ENCODE measurements at places on chromosomes 12 and 14. TPM values are rescaled to one million over a fixed set of nuclear protein-coding genes. Genes with fewer than 3 reads are reported as not detected.

The SMCO2 gene
- 0.36 TPM for total RNA-seq

The OAS1 gene
- 4.1 TPM for total RNA-seq

The LETMD1 gene
- 27.3 TPM for total RNA-seq

The KCNH3 gene
- 0.67 TPM for total RNA-seq

The WNT5B gene
- 1.9 TPM for total RNA-seq

The ACVRL1 gene
- total RNA-seq: 59.1 TPM

GRCh38 chr12:19245666-19246065 is 116.1 kb downstream of the PLEKHA5 start:
- no peak for DNase-seq

DNA sequence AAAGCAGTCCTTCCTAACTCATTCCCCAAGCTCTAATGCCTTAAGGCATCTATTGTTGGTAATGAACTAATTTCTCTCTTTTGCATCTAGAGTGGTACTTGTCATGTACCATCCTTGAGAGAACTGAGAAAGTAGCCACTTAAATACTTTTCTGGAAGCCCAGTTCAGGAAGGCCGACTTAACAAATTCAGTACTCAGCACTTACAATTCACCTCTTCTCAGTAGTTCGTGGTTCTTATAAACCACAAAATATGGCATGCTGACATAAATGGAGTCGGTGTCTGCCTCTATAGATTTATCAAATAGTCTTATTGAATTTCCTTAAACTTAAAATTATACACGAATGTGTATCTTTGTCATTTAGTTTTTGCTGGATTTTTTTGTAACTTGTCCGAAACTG is 9.4 kb upstream of the COCH start:
- no peak for DNase-seq

GRCh38 chr12:3602488-3602887 is 111.5 kb downstream of the PRMT8 start:
- no peak for DNase-seq

DNA sequence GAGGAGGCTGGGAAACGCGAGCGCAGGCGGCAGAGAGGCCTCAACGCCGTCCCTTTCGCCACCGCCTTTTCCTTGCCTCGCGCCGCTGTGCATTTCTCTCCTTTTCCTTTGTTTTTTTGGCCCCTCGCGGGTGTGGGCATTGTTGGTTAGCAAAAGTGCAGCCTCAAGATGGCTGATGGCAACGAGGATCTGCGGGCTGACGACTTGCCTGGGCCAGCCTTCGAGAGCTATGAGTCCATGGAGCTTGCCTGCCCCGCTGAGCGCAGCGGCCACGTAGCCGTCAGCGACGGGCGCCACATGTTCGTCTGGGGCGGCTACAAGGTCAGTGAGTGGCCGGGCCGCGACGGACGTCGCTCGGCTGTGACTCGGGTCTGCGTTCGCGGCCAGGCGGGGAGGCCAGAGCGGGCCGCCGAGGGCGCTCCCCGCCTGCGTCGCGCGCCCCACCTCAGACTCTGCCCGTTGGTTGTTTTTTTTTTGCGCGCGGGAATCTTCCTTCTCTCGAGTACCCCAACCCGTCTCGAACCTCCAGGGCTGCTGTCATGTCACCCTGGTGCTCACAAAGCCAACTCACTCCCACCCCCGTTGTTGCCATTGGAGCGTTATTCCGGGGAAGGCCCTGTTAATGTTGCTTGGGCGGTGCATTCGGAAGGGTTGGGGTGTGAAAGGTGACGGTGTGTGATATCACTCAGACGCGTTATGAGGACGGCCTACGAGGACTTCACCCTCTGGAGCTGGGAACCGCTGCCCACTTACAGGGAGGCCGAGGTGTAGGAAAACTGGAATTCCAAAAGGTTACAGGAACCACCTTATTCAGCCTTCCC is 558 bp downstream of the KLHDC2 start:
- DNase-seq: peak; percentile 55

- no peak for DNase-seq
Observed at GRCh38 chr14:50362764-50363713, 33.6 kb downstream of the CDKL1 start.

- DNase-seq: no peak
Observed at GRCh38 chr12:117318591-117318990, 42.8 kb downstream of the NOS1 start.

GRCh38 chr14:70077005-70077404 is 111.7 kb downstream of the SLC8A3 start:
- no peak for DNase-seq

- DNase-seq: peak; percentile 73
Observed at GRCh38 chr12:110253176-110253575, 27.9 kb upstream of the ATP2A2 start.

- DNase-seq: no peak
Observed at GRCh38 chr12:110116623-110117022, 7.5 kb upstream of the IFT81 start.

- DNase-seq: no peak
Observed at GRCh38 chr14:33332497-33332896, 393.8 kb downstream of the NPAS3 start.

DNA sequence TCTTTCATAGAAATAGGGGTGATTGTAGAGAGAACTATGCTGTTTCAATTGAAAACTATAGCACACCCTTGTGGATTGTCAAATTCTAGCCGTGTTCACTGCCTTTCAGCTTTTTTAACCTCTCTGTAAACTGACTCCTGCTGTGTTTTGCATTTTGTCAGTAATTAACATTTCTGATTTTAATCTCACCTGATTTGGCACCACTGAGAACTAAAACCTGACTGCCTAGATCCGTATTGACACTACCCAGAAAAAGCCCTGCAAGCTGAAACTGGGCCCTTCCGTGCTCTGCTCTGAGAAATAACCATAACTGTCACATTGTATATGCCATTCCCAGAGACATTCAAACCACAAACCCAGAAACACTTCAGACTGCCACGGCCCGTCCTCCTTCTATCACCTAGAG is 26.6 kb upstream of the ETV6 start:
- DNase-seq: no peak

DNA sequence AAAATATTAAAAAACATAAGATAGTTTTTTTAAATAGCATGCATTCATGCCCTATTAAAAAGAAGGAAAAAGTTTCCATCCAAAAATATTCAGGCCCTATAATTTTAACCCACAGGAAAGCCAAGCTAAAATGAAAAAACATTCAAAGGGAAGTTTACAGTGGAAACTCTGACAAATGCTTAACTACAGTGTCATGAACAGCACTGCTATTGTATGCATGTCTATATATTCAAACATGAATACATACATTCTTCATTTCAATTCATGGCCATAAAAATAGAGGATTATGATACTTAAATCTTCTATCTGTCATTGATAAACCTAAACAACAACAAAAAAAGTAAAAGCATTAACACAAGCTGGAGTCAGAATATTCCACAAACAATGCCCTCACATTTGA is 67.4 kb downstream of the PPP2R5E start:
- no peak for DNase-seq

DNA sequence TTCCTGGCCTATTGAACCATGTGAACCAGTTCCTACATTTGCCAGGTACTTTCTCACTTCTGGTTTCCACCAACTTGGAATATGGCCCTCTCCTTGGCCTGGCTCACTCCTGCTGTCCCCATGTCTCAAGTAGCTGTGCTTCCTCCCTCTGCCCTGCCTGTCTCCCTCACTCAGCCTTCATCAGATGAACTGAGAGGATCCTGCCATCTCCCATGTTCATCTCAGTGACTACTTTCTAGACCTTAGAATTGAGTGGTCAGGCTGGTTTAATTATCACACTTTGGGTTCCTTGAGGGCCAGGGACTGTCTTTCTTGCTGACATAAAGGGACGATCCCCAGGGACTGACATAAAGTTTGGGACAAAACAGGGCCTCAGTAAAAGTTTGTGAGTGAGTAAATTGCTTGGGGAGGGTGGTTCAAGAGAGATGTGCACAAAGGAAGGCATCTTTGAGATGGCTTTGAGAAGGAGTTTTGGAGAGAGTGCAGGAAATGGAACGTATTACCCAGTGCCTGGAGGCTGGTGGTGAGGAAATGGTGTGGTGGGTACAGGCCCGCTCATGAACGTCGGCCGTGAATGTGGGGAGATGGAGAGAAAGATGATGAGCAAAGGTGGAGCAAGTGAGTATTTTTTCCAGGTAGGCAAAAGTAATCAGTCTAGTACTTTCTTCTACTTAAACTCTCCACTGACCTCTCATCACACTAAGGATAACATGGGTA is 20.8 kb downstream of the DYRK2 start:
- DNase-seq: no peak

- DNase-seq: no peak
Observed at GRCh38 chr12:89504560-89505346, 19.8 kb downstream of the GALNT4 start.

- DNase-seq: peak; percentile 66
Observed at GRCh38 chr12:113048716-113049127, 7.8 kb upstream of the DTX1 start.

DNA sequence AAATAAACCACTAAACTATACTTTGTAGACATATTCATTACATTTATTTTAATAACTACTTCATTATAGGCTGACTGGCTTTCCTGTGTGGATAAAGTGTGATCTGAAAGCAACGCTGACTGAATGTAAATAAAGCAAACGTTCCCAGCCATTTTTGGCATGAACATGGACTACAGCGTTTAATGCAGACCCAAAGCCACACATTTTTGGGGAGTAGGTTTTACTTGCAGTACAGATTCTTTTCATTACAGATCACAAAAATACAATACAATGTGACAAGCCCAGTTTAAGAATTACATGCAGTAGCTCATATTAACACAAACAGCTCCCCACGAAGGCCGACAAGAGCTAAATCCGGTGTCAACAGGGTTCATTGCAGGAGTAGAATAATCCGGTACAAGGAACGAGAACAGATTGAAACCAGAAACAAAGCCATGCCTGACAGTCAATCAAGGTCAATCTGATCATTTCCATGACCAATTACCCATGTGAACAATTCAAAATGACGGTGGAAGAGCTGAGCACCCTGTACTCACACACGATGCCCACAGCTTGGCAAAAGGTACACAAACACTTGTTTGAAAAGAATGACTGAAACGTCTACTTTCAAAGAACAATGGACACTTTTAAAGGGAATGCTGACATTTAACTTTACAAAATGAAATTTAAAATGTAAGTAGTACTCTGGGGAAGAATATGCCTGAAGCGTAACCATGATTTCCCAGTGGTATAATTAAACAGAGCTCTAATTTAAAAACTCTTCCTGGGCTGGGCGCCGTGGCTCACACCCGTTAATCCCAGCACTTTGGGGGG is 5.3 kb downstream of the BAG5 start:
- DNase-seq: no peak

- no peak for DNase-seq
Observed at GRCh38 chr14:52434955-52435354, 117.3 kb downstream of the TXNDC16 start.

DNA sequence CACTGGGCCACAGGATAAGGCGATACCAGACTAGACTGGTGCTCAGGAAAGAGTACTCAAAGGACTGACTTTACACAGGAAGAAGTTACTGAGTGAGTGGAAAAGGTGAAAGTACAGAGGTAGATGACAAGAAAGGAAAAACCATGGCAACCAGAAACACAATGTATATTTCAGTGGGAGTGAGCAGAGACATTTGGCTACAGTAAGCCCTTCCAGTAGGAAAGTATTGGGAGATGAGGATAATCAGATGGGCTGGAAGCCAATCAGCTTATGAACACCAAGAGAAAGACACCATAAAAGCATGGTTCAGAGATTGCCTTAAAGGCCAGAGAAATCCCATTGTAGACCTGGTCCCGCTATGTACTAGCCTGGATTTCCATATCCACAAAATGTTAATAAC is 51.6 kb downstream of the TMTC1 start:
- no peak for DNase-seq

DNA sequence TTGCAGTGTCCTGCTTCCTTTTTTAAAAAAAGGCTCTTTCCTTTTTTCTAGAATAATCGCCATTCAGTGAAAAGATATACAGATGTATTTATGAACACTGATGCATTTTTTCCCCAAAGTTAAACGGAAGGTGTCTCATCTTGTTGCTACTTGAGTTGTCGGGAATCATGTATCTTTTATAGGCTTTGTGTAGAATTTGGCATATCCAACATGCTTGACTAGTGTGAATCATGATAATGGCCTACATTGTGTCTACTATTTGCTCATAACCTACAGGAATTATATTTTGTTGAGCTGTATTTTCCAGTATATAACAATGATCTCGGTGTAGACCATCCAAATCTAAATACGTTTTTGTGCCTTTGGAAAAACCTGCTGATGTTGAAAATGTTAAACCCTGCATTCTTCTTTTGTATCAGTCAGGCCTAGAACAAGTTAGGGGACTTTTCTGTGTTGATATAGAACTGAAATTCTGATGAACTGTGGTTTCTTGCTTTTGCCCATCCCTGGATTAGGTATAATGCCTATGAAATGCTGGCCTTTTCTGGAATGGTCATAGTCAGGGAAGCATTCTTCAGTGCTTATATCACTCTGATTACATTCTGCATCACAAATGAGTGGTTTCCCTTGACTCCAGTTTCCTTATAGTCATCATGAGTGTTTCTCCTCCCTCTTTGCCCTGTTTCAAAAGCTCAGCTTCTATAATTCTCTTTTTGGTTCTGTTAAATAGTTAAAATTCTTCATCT is 10.8 kb downstream of the BMAL2 start:
- DNase-seq: no peak

- no peak for DNase-seq
Observed at GRCh38 chr12:46457958-46458357, 85.4 kb upstream of the SLC38A2 start.

DNA sequence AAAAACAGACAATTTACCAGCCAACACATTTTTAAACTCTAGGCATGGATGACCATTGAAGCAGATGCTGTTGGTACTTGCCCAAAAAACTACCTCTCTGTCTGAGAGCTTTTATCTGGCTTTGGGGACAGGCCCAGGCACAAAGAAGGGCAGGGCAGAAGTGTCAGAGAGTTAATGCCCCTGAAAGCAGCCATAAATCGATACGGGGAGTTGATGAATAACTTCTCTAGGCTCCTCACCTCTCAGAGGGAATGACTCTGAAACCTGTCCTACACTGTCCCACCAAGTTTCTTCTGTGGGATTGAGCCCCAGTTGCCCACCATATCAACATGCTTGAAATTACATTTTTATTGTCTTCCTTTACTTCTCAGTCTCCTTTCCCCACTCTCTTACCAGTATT is 113.0 kb upstream of the DAAM1 start:
- DNase-seq: no peak

DNA sequence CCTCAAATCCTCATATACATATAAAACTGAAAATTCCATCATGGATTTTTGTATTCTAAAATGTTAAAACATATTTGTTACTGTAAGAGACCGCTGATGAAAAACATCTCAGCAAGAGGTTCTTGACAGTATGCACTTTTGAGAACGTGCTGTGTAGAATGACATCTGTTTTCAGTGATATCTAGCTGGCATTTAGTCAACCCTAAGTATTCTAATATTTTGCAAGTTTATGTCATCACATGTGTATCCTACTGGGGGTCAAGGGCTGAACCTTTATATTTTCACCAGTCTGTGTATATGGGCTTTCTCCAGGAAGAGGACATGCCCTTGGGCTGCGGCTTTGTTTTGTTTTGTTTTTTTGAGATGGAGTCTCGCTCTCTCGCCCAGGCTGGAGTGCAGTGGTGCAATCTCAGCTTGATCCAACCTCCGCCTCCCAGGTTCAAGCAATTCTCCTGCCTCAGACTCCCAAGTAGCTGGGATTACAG is 22.0 kb upstream of the YARS2 start:
- DNase-seq: no peak
